ENCODE measurements at places on chromosomes 5 and 9. TPM values are rescaled to one million over a fixed set of nuclear protein-coding genes. Genes with fewer than 3 reads are reported as not detected.

DNA sequence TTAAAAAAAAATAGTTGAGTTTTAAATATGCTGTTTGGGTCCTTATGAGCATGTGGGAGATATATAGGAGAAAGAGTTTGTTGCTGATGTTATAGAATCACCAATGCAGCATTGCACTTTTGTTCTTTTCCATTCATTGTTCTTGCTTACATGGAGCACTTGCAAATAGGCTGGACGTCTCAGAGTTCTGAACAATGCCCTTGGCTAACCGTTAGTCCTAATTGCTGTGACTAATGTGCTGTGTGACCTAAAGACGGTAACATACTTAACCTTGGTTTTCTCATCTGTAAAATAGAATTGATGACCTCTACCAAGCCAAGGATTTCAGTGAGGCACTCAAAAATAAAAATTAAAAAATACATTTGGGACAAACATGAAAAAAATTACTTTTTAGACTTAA is 29.8 kb downstream of the PIK3R1 start:
- DNase-seq = no peak

KLHL9 gene
- 19.5 TPM for polyA plus RNA-seq

DNA sequence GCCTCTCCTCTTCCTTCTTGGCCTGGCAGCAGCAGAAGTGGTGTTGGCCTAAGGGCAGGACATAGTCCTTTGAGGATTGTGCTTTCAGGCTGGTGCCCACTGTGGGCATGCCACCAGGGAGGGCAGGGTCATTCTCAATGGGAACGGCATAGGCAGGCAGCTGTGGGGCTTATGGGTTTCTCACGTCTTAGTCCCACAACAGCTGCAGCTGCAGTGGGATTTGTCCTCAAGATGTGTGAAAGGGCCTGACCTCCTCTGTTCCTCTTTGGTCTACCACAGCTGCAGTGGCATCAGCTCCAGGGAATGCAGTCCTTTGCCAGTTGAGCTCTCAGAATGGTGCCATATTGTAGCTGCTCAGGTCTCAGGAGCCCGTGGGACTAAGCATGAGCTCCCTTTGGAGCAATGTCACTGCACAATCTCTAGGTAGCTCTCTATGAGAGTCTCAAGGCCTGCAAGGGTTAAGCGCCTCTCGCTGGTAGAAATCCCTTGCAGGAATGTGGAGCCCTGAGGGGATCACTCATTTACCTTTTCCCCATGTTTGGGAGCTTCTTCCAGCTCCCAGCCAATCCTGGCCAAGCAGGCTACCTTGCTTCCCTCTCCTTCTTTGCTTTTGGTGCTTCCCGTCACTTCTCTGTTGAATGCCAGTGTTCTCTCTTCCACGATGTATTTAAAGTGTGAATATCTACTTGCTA is 104.8 kb downstream of the GNA14 start:
- no peak for DNase-seq

DNA sequence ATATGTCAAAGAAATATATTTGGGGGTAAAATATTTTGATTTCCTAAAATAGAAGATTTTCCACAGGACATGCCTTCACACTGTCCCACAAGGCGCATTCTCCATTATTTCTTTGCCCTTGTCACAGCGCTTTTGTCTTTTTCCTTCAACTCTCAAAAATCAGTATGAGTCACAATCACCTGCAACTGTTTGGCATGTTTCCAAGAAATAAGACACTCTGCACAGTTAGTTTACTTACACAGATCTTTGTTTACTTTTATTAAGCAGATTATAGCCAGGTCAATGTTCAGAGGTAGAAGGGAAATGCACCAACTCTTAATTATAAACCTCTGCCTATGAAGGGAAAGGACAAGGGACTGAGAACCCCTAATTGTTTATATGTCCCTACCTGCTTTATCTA is 9.5 kb downstream of the CEMIP2 start:
- DNase-seq = no peak

DNA sequence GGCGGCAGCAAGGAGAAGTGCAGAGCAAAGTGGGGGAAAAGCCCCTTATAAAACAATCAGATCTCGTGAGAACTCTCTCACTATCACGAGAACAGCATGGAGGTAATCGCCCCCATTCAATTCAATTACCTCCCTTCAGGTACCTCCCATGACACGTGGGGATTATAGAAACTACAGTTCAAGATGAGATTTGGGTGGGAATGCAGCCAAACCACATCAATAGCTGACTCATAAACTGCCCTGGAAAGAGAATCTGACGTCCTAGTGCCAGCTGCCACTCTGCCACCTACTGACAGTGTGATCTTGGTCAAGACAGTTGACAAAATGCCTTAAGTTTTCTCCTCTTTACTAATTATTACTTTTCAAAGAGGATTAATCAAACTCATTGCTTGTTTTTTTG is 128.3 kb downstream of the GPBP1 start:
- no peak for DNase-seq

DNA sequence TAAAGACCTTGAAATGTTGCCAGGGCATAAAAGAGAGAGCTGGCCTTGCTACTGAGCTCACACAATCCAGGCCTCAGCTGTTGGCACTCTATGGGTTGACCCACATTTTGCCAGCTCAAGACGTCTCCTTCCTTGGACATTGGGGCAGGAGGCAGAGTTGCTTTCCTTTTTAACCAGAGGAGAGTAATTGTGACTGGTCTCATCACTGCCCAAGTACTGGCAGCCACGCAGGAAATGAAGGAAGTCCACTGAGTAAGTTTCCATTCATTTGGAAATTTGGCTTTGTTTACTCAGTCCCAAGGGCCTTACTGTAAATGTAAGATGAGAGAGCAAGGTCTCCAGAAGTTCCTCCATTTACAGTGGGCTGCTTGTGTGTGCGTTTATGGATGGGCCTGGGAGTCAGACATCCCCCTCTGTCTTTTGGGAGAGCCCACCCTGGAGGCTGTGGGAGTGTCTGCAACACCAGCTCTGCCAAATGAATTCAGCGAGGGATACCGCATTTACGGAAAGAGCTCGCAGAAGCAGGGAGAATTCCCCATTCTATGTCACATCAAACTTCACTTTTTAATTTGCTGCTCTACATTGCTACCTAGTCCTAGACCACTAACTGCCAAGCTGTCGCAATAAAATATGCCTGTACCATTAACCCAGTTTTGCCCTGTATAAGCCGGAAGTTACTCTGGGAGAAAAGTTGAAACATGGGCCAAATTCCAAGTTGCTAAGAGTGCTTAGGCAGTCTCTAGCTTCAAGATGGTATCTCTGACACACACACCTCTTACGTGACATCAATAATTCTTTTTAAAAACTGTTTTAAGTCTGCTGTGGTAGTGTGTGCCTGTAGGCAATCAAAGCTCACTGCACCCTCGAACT is 24.5 kb upstream of the PDZD2 start:
- no peak for DNase-seq

DNA sequence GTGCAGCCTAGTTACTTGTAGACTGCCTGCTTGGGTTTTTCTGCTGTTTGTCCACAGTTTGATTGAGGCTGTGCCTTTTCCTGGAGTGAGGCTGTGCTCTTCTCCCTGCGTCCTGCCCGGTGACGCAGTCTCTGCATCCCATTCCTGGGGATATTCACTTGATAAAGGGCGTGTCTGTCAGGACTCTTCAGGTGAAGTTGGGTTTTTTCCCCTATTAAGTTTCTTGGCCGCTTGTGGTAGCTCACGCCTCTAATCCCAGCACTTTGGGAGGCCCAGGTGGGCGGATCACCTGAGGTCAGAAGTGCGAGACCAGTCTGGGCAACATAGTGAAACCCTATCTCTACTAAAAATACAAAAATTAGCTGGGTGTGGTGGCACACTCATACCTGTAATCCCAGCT is 50.0 kb upstream of the SUSD3 start:
- no peak for DNase-seq

DNA sequence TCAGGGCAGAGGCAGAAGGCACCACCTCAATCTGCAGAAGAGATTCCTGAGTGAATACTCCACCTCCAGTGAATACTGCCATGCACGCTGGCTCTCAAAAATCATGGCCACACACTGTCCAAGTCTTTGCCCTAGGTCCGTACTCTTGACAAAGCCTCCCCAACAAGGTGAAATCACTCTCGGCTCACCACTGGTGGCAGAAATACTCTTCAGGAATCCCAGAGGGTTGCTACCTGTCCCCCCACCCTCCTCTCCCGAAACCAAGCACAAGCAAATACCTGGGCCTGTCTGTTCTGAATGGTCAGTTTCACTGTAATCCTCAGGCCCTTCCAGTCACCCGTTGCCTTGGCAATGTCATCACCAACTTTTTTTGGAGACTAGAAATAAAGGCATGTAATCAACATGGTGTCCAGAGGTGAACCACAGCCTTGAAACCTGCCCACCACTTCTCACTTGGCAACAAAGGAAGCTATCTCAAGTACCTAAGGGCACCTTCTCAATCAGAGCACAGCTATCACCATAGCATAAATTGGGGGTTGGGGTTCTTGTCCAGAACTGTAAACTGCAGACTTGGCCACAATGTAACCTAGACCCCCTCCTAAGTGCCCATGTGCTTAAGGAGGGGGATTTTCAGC is 1.8 kb downstream of the RPL12 start:
- DNase-seq = no peak

TSSK1B gene
- 0.13 TPM for polyA plus RNA-seq

CCNJL gene
- 4.8 TPM for polyA plus RNA-seq

DNA sequence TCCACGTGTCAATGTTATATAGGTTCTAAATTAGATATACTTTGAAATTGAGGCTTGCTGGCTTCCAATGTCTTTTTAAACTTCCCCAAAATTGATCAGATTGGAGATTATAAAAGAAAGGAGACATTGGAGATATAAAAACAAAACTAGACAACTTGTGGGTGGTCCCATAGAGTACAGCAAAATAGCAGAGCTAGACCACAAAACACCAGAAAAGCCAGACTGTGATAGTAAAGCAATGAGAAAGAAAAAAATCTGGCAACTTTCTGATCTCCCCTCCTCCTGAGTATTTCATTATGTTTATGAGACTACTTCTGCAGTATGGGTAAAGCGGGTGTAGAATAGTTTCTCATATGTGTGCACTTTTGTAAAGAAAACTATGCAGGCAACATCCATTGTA is 713.8 kb upstream of the MEF2C start:
- no peak for DNase-seq

DNA sequence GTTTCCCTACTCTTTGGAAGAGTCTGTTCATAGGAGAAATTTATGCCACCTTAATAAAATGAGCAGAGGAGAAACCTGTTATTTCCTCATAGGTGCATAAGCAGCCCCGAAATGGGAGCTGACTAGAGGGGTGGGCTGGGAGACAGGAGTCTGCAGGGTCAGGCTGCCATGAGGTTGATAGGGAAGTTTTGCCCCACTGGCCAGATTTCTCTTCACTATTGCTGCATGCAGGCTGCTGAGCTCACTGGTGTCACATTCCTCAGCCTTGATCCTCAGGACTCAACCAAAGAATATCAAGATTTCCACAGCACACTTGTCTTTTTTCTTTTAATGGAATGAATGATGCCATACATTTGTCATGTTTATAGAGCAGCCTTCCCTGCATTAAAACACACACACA is 60.7 kb downstream of the BHMT start:
- DNase-seq = no peak

DNA sequence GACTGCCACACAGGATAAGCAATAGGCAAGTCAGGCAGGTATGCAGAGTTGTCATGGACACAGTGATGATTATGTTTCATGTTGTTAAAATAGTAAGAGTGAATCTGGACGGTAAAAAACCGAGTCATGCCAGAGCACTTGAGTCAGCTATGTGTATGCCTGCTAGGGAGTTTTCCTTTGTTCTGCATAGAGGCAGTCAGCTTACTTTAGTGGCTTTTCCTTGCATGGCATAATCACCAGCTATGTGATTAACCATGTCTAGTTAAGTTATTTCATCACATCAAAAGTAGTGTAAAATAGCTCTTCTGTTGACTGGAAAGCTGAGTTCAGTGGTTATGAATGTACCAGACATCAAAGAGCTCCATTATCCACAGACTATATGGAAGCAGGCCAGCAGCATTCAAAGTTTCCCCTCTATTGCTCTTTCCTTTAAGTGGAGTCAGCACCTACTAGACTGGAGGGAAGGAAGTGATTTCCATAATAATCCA is 989.8 kb downstream of the TLE1 start:
- no peak for DNase-seq

CYLC2 gene
- not detected for polyA plus RNA-seq

DNA sequence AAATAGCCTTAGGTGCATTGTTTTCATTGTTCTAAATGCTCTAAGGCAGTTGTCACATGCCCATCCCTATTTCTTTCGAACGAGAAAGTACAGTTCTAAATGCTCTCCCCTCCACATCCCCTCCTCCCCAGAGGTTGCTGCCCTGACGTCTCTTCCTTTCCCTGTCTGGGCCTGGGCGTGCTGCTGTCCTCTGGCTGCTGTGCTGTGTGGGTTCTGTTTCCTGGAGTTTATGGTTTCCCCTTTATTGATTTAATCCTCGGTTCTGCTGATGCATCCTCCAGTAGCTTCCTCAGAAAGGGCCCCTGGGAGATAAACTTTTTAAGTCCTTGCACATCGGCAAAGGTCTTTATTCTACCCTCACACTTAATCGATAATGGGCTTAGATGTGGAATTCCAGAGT is 48.8 kb downstream of the MVB12B start:
- DNase-seq = no peak

GRCh38 chr9:128429513-128430086 is 8.9 kb downstream of the CERCAM start:
- DNase-seq = no peak

SPATA31C1 gene
- 0.08 TPM for polyA plus RNA-seq

GARIN3 gene
- not detected for polyA plus RNA-seq

- no peak for DNase-seq
These were observed 194.8 kb upstream of the TRPC7 start for GRCh38 chr5:136560126-136560525.

- DNase-seq = no peak
These were observed 5.1 kb upstream of the POU5F2 start for GRCh38 chr5:93746406-93747056.

- DNase-seq = no peak
These were observed 1342.4 kb upstream of the DMAC1 start for GRCh38 chr9:9142001-9142400.

DNA sequence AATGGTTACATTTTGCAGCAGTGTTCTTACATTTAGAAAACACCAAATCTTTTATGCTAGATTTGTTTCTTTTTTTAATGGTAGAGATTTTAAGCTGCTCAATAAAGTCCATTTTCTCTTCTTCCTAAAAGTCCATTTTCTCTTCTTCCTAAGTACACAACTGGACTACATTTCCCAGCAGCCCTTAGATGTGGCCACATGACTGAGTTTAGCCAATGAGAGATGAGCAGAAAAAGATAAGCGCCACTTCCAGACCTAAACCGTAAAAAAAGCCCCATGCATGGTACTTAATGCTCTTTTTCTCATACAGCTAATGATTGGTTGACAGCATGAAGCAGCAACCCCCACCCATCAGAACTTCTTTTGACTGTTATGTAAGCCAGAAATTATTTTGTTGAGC is 206.7 kb downstream of the FAM114A2 start:
- DNase-seq = no peak

GRCh38 chr5:159105145-159106053 is 5.7 kb upstream of the EBF1 start:
- no peak for DNase-seq

All from forelimb muscle (tissue), 1 donor.